Cardiac fibroblast (primary cell): ENCODE measurements at places on chromosomes 16 and 17.

DNA sequence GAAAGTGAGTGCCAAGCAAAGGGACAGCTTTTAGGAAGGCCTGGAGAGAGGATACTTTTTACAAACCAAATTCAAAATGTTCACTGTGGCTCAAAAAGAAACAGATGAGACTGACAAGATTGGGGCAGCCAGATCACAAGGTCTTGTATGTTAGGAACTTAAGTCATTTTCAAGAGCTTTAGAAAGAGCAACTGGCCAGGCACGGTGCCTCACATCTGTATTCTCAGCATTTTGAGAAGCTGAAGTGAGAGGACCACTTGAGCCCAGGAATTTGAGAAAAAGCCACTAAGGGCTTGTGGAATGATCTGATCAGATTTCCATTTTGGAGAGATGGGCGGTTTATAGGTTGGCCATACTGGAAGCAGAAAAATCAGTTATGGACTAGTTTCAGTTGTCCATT lies 17.2 kb downstream of the SPAG9 start:
- no peak for DNase-seq

DNA sequence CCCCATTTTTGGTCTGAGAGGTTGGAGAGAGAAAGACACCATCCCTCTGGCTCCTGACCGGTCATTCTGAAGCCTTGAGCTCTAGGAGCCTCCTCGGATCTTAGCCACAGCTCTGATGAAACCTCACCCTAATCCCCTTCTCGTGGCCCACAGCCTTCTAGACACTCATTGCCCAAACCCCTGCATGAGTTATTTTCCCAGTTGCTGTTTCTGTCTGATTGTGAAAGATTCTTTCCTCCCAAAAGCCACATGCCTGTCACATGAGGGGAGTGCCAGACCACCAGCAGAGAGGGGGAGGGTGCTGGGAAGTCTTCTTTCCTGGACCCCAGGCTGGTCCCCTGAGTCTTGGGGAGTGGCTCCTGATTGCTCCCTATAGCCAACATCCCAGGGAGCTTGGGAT lies 17.6 kb upstream of the ABR start:
- DNase-seq, result peak; percentile 90

- DNase-seq, result no peak
Observed at GRCh38 chr16:64459402-64459801, 662.5 kb downstream of the CDH11 start.

DNA sequence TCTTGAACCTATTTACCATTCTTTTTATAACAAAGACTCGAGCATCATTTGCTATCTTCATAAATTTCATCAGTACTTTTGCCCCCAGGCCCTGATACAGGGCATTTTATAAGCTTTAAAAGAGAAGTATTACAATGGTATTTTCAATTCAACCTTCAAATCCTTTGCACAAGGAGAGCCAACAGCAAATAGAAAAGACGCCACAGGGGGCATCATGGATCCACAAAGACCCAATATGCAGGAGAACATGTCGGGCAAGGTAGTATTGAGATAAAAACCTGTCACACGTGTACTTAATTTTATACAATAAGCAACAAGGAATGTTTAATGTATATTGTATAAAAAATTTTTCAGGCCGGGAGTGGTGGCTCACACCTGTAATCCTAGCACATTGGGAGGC lies 10.2 kb downstream of the MAP3K14 start:
- DNase-seq, result no peak

DNA sequence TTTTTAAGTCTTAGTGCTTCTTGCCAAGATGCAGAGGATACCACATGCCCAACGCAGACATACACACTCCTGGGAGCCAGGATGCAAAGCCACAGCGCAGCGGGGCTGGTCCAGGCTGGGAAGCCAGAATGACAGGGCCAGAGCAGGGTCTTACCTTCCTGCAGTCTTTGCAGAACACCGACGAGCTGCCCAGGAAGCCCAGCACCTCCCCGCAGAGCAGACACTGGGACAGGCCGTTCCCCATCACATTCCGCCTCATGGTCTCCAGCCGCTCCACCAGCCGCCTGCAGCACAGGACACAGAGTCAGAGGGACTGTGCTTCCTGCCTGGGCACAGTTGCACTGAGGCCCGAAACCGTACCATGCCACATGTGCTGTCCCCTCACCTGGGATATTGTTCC lies 33.3 kb downstream of the RPH3AL start:
- DNase-seq, result no peak

DNA sequence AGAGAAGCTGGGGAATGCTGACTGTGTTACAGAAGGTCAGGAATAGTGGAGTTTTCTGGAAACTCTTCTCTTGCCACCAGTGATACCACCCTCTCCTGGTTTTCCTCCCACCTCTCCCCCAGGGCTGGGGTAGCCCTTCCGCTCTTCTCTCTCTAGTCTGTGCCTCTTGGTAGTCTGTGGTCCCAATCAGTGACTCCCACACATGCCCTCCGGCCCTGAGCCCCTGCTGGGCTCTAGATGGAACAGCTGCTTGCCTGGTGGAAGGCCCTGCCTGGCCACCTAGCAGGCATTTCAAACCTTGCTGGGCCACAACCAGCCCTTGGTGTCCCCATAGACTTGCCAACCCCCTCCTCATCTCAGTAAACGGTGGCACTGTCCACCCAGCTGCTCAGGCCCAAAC lies 15.2 kb upstream of the MTSS2 start:
- DNase-seq, result no peak

DNA sequence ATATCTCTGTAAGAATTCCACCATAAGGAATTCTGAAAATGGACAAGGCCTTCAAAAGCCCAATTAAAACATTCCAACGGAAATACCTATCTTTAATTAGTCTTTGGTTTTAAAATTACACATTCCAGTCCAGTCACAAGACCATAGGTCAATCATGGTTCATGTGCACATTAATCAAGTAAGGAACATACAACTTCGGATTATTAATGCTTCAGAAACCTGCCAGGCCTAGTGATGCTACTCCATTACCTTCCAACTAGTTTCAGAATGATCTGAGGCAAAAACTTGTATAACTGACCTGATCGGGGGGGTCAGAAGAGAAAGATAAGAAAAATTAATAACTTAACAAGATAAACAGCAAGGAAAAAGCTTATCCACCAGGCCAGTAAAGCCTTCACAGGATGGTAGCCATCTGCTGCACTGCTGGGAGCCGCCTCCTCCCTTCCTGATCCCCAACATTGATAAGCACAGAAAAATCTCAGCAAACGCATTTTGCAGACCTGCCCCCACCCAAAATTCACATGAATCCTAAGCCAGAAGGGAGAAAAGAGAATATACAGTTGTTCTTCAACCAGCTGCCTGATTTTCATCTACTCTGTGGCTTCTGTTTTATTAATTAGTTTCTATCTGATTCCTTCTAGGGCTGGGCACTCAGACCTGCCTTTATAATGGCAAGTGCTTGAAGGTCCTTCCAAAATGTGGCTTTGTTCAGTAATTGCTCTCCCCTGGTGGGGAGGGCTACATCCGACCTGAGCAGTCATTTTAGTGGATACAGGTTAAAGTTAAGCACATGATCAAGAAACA lies 6.0 kb downstream of the SDR42E1 start:
- DNase-seq, result no peak

- peak; percentile 81 for DNase-seq
Observed at GRCh38 chr16:46673320-46674013, 15.5 kb downstream of the VPS35 start.

DNA sequence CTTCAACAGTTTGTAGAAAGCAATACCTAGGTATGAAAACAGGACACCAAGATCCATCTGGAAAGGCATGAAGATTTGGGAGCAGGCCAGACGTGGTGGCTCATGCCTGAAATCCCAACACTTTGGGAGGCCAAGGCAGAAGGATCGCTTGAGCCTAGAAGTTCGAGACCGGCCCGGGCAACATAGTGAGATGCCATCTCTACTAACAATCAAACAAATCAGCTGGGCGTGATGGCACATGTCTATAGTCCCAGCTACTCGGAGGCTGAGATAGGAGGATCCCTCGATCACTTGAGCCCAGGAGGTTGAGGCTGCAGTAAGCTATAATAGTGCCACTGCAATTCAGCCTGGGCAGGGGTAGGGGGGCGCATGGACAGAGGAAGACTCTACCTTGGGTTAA lies 20.3 kb downstream of the LITAF start:
- no peak for DNase-seq

- DNase-seq, result peak; percentile 79
Observed at GRCh38 chr17:80254396-80255251, 6.0 kb upstream of the RNF213 start.

DNA sequence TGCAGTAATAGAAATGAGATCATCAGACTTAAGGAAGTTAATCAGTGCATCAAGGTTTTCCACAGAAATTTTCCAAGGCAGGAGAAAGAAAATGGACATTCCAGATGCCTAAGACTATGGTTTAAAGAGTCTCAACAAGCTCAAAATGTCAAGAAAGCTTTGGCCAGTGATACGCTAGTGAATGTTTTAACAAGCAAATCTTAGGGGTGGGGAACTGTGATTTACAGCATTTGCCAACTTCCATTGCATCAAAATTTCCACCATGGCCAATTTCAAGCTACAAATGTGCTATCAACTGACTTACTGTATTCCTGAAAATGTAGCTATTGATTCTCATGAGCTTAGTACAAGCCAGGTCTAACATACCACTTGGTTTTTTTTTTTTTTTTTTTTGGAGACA lies 82.4 kb upstream of the CLEC3A start:
- no peak for DNase-seq

DNA sequence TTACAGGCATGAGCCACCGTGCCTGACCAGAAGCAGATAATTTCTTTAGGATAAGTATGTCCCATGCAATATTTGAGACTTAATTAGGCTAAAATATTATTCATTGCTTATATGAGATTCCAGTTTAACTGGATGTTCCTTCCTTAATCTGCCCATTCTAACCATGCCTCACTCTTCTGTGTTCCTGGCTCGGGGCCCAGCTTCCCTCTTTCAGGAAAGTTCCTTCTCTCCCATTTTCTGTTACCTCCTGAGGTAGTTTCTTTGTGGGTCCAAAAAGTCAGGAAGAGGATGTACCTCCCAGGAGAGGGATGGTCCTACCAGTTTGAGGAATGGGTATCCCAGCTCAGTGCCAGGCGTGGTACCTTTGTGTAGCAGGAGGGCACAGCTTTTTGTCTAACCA lies 23.3 kb downstream of the UNK start:
- DNase-seq, result no peak

DNA sequence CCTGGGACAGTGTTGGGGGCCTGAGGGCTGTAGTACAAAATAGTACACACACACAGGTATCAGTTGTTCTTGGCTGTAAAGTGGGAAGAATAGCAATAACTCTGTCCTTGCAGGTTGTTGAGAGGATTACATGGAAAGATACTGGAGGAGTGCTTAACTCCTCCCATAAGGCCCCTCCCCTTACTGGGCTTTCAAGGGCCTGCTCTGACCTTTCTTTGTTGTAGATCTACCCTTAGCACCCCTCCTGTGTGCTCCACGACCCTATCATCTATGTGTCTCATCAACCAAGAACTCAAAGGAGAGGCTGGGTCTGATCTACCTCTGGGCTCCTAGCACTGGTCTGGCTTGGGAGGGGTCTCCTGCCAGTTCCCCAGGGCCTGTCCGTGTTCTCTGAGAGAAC lies 8.3 kb upstream of the EDC4 start:
- no peak for DNase-seq

DNA sequence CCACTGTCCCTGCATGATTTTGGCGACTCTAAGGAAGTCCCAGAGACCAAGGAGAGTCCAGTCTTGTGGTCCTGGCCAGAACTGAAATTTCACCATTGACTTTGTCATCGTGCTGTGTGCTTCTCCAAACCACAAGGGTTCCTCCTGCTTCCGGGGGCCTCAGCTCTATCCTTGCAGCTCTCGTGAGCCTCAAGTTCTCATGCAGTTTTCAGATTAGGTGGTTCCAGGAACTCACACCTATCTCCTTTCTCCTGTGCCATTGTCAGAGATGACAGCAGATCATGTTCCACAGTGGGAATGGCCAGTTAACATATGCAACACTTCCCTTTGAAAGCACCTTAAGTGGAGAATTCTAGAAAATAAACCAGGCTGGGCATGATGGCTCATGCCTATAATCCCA lies 97.9 kb upstream of the CRHR1 start:
- DNase-seq, result no peak

DNA sequence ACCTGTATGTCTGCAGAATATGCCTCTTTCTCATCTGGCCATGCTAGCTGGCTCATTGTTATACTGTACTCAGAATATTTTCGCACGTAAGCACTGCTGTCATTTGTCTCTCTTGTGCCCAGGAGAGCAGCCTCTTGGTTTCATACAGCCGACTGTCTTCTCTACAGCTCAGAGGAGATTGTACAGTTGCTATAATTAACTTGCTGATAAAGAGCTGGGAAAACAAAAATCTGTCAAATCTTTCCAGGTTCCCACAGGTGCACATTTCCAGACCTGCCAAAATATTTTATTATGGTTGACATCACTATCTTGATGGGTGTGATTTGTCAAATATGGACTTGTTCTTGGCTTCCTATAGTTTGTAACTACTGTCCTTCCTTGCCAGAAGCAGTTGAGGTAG lies 122.7 kb downstream of the FTO start:
- DNase-seq, result no peak

DNA sequence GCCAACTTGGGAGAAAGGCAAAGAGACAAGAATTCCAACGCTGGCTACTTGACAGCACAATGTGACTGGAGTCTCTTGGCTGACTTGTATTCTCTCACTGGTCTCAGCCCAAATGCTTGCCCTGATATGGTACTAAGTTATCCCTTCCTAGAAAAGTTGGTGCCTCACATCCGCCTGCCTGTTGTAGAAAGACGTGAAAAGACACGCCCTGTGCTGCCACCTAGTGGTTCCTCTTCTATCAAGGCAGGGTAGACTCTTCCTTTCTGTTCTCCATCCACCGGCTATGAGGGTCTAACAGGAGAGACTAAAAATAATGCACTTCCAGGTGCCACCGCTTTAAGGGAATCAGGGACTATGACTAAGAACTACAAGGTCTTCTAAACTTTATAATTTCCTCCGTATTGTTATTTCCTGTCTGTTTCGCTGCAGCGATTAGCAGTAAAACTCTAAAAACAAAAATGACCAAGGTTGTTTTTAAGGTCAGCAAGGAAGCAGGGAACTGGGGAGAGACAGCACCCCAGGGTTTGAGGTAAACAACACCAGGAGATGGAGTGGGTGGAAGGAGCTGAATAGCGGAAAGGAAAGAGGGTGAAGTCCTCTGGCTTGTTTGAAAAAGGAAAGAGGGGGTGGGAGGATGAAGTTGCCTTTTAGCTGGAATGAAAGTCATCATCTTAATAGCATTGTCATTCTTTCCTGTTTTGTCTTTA lies 109.5 kb downstream of the YPEL2 start:
- DNase-seq, result peak; percentile 96

- DNase-seq, result no peak
Observed at GRCh38 chr16:25108054-25108453, 3.5 kb upstream of the LCMT1 start.

GRCh38 chr17:74049967-74050458 lies 153.5 kb upstream of the RPL38 start:
- DNase-seq, result no peak

- no peak for DNase-seq
Observed at GRCh38 chr17:48548523-48549280, 3.8 kb upstream of the HOXB2 start.

GRCh38 chr17:65099941-65100315 lies 37.2 kb upstream of the RGS9 start:
- peak; percentile 92 for DNase-seq

DNA sequence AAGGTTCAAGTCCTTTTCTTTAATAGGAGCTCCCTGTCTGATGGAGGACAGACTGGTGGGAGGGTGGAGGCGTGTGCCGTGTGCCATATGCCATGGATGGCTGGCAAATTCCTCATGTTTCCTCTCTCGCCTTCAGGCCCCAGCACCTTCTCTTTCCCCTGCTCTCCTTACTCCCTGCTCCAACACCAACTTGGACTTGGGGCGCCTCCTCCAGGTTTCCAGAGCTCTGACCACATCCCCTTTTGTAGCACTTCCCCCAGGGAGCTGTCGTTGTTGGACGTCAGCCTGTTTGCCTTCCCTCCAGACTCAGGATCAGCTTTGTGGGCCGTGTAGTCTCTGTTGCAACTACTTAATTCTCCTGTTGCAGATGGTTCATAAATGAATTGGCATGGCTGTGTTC lies 30.7 kb downstream of the TMC7 start:
- peak; percentile 8 for DNase-seq
